NCI-H2171 treated with DMSO at 0.1 percent for 48 hours (cell line): ENCODE measurements at places on chromosomes 4 and X.
A peak's percentile ranks its signal among the peaks of the same experiment; 100 is the strongest.

DNA sequence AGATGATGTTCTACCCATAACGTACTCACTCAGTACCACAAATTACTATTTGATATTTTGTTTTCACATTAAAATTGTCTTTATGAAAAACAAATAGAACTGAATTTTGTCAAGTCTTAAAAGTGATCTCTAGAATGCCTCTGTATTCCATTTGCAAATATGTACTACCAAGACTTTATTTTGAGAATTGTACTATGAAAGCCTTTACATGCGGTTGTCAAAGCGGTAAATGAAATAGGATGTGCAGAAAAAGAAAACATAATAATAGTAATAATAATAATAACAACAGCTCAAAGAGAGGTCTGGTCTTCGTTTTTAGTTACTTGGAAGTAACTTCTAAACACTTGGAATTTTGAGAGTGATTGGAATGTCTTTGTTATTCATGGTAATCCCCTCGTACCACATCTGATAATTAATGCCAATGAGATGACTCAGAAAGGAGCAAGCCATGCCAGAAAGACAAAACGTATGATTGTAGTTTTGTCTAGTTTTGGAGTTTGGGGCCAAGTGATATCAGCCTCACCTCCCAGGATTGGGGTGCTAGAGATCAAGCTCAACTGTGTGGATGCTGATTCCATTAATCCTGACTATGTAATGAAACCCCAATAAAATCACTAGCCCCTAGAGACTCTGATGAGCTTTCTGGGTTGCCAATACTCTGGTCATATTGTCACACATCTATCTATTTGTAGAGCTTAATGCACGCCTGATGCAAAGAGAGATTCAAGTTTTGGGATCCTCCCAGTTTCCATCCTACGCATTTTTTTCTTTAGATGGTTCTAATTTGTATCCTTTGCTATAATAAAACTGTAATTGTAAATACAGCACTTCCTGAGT lies 20.2 kb upstream of the CTSO start:
- no peak for DNase-seq

GRCh38 chr4:86302830-86303229 lies 57.0 kb downstream of the MAPK10 start:
- DNase-seq, result no peak

DNA sequence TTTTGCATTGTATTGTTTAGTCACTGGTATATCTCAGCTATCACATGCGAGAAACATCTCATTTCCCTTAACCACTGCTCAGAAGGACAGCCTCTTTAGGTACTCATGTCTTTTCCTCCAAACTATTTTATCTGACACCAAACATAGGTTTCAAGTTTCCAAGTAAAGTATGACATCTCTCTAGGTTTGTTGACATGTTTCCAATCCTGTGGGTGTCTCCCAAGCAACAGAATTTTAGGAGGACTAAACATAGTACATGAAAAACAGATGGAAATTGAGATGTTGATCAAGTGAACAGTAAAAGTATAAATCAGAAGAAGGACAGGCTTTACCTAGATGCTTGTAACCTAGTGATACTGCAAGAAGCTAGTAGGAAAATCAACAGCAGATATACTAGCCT lies 371.4 kb downstream of the DTHD1 start:
- peak; percentile 32 for DNase-seq

DNA sequence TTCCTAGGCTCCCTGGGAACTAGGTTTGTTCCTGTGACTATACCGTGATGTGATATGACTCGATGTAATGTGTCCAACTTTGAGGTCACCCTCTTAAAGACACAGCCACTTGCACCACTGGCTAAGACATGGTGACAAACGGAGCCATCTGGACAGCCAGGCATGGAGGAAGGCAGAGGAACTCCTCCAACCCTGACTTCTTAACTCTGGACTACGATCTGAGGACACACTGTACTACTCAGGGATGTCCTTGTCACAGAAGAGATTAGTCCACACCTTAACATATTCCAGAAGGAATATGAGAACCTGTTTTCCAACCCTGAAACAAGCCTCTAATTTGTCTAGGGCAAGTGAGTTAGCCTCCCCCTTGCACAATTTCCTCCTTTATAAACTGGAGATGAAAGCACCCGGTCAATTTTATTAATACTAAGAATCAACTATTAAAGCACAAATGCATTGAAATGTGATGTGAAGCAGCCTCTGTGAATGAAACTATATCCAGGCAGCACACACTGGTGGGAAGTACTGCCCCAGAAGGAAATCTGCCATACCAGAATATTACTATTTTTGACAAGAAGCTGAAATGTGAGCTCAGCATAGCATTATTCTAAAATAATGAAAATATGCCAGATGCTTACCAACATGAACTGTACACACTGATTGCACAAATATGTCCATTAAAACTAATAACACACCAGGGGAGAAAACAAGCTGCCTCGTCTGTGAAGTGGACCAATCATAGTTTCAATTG lies 47.3 kb downstream of the TSPAN5 start:
- no peak for DNase-seq

- DNase-seq, result no peak
Measured at GRCh38 chr4:175739612-175740011, 72.5 kb downstream of the GPM6A start.

- peak; percentile 19 for DNase-seq
Measured at GRCh38 chr4:143773998-143774895, 73.8 kb upstream of the FREM3 start.

DNA sequence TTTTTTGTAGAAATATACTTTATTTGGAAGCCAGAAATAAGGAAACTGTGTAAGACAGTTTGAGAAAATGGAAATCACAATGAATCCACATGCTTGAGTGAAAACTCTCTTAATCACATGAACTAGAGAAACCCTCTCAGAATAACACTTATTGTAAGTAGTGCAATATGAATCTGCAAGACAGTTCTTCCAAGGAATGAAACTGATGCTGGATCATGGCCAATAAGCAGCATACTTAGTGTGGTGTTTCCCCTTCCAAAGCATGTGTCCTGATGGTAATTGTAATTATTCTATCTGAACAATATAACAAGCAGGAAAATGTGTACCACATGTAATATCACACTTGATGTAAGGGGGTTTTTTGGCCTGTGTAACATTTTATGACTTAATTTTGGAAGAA lies 1870.5 kb upstream of the TENM3 start:
- DNase-seq, result no peak

DNA sequence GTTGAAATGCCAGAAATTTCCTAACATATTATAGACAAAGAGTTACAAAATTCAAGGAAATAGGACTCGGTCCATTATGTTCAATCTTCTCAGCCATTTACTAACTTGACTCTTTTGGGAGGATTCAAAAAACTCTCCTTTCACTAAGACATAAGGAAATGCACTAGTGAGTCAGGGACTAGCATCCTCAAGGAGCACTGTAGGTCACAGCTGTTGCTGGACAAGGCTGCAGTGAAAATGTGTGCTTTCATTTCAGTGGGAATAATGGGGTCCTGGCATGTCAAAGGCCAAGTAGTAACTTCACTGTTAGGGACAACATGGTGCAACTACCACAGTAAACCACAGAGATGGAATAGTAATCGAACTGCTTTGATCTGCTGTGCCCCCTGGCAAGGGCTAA lies 56.9 kb upstream of the ABCG2 start:
- no peak for DNase-seq

DNA sequence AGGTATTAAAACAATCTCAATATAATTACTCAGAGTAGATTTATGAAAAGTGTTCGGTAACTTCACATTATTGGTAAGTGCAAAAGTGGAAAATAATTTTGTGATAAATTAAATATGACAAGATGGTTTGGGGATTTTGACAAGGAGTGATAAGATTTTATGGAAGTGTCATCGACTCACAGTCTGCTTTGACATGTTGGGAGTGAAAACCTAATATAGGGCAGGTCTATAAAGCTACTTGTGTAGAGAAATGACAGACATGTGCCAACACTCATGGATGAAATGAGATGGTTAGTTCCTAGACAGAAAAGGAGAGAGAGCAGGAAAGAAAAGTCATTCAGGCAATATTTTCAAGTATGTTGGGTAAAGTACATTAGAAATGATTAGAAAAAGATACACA lies 456.8 kb downstream of the TRAM1L1 start:
- no peak for DNase-seq

DNA sequence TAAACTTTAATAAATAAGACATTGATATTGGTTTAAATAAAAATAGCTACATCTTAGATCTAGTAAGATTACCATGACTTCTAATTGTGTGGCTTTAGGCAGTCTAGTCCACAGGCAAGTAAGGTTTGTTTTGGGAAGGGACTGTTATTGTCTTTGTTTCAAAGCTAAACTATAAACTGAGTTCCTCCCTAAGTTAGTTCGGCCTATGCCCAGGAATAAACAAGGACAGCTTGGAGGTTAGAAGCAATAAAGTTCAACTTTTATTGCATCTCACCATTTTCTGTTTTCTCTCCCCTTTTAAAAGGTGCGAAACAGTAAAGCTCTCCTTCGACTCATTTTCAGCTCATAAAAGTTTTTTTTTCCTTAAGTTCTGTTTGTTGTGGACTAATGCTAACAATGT lies 70.4 kb upstream of the S100G start:
- DNase-seq, result no peak

DNA sequence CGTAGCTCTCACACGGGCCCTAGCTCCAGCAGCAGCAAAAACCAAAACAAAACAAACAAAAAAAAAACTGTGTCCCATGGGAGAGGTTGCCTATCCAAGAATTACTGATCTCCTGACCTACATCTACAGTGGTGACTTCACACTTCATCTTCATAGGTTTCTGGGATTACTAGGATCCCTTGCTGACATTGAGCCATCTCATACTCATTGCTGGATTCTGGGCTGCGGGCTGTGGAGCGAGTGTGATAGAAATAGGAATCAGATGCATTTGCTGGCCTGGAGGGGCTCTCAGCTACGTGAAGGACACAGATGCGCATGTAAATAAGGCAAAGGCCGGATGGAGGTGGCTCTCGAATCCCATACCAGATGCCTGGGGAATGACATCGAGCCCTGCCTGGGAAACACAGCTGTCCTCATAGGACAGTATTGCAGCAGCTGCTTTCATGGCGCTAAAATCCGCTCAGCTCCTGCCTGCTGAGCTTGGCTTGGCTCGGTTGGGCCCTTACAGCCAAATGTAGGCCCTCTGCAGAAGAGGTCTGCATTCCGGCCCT lies 41.7 kb downstream of the CNGA2 start:
- no peak for DNase-seq

- no peak for DNase-seq
Measured at GRCh38 chr4:30538794-30539193, 181.4 kb upstream of the PCDH7 start.

DNA sequence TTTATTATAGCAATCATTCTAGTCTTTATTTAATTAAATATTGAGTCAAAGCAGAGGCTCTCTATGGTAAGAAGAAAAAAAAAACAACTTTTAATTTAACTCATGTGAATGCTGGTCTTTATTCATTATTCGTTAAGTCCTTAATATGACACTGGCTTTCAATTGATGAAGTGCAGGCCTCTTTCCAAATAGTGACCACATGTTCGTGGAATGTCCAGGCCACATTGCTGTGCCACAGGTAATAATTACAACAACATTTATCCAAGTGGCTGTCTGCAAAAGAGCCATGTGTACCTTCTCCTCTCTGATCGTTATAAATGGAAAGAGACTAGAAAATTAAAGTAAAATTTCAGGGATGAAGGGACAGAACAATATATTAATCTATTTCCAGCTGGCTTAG lies 220.1 kb upstream of the PABPC4L start:
- DNase-seq, result no peak

- DNase-seq, result no peak
Measured at GRCh38 chr4:118338518-118338917, 14.3 kb downstream of the PRSS12 start.

DNA sequence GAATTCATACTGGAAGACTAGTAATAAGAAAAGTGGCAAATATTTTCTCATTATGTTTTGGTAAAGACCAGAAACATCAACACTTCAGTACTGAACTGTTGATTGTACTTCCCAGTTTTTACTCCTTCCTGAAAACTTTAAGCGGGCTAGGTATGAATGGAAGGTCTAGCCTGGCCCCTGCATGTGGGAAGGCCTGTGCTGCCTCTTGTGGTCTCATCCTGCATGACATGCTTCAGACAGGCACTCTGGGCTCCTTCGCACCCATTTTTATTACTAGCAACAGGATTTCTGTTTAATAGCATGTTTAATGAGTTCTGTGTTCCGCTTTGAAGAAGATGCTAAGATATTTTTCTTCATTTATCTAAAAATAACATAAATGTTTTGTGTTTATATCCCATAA lies 279.1 kb downstream of the ANK2 start:
- DNase-seq, result no peak

- DNase-seq, result no peak
Measured at GRCh38 chr4:18816228-18816895, 794.8 kb upstream of the LCORL start.

DNA sequence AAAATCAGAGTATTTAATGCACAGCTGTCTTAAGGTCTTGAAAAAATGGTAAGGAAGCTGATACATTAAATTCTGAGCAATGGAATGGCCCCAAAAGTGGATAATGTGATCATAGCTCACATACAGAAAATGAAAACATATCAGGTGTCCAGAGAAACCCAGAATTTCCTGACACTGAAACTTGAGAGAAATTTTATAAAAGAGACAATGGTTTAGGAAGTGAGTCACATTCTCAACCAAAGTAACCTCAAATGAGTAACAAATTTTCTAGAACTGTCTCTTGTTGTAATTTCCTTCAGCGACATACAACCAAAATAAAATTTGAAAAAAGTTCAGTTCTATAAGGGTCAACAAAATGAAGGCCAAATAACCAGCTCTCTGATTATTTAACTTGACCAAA lies 37.4 kb upstream of the PACRGL start:
- DNase-seq, result no peak

- peak; percentile 24 for DNase-seq
Measured at GRCh38 chr4:41881981-41882624, 53.1 kb upstream of the TMEM33 start.

- no peak for DNase-seq
Measured at GRCh38 chr4:177484613-177485021, 42.4 kb upstream of the AGA start.

DNA sequence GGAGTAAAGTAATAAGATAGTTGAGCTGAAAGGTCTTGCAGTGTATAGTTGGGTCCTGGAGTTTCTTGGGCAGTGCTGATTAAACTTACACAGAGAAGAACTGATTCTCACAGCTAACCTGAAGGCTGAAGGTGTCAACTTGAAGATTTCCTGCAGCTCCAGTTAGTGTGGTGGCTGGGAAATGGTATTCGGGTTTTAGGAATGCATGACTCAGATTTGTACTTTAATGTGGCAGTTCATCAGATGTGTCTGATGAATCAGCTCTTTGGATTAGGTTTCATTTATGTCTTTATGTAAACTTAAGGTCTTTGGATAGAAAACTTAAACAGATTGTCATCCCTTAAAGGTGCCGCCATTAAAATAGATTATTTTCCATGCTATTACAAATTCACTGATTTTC lies 200.0 kb downstream of the IL1RAPL1 start:
- no peak for DNase-seq
